ENCODE measurements at places on chromosomes 3 and 15.

DNA sequence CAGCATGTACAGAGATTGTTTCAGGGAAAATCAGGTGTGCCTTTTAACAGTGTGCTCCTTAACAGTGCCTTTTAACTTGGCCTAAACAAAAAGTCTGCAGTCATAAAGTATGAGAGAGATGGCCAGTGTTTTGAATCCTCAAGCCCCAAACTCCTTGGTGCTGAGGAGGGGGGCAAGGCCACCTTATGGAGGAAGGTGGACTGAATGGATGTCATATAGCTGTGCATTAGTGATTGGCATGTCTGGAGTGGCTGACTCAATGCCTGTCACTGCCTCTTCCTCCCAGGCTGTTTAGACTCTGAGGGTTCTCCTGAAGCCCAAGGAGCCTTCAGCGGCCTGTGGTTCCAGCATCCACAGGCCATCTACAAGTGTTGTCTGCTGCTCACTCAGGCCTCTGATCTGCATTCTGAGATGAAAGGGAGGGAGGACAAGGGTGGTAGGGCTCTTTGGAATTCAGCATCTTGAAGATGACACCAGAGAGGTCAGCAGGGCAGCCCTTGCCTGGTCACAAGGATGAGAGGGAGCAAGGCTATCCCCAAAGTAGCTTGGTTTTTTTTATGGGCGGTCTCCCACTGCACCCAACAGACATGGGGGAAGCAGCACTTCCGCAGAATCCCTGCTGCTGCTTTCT is 1.5 kb downstream of the FOXL2NB start:
- no peak for DNase-seq

DNA sequence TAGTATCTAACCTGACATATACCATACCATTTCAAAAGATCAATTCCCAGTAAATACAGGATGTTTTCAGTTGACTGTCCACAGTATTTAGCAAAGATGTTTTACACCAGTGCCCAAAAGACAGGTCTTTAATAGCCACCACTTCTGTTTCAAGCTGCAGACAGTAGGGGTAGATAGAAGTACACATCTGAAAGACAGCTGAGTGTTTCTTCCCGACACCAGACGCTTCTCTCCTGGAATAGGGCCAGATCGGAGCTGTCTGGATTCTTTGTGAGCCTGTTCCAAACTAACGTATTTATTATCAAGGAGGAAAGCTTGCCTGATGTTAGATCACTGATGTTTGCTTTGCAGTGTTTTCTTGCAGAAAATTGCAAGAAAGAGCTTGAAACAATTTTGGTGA is 136.1 kb upstream of the RBMS3 start:
- no peak for DNase-seq

DNA sequence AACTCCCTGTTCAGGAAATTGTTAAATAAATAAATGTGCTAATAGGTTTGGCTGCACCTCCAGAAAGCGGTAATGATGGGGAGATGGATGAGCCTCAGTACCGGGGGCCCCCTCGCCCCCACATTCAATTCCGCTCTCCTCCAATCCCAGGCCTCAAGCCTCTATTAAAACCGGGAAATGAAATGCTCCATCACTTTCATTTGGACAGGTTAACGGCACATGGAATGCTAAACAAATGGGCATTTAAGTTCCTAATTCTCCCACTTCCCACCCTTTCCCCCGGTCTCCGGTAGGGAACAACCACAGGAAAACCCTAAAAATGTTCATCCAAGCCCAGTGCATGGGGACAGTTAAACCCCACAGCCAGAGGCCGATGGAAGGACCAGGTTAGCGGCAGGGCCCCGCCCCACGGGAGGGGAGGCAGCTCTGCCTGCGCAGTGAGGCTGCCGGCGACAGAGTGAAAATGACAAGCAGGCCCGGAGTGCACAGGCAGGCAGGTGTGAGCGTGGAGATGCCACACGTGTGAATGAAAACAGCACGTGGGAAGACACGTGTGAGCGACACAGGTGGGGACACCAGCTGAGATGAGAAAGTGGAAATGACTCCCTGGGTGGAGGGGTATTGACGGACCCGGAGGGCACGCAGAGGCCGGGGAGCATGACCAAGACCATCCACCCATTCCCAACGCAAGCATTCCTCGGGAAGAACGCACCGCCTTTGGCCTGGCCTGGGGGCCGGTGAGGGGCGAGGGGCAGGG is 28.1 kb downstream of the RNU5B-1 start:
- no peak for DNase-seq

GRCh38 chr15:101325263-101326025 is 30.4 kb upstream of the SNRPA1 start:
- no peak for DNase-seq

DNA sequence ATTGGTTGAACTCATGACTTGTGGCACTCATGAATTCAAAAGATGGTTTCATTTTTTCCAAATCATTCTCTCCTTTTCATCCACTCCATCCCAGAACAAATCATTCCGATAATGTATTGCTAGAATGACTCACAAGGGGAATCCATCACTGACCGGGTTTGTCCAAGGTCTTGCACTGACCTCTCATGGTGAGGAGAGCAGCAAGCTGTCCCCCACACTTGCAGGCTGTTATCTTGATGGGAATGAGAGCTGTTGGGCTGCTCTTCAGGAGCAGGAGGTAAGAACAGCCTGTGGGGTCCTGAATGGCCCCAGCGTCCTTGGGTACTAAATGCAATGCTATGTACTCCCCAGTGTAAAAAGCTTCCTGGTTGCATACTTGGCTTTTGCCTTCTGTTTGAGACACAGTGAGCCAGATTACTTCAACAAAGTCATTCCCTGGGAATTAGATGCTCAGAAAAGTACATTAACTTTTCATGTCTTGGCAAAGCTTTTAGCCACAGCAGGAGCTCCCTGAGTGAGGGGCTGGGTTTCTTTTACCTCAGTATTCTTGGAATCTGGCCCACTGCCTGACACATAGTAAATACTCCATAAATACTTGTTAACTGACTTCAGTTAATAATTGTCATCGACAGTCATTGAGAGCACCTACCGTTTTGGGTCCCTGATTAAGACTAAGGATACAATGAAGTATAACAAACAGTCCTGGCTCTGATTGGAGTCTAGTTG is 24.1 kb downstream of the CCNL1 start:
- no peak for DNase-seq

GRCh38 chr3:132253262-132253878 is 63.8 kb upstream of the ACP3 start:
- DNase-seq = no peak

- no peak for DNase-seq
Measured at GRCh38 chr3:132380920-132381319, 36.4 kb upstream of the DNAJC13 start.

- no peak for DNase-seq
Measured at GRCh38 chr3:156761713-156762451, 64.3 kb upstream of the LEKR1 start.

DNA sequence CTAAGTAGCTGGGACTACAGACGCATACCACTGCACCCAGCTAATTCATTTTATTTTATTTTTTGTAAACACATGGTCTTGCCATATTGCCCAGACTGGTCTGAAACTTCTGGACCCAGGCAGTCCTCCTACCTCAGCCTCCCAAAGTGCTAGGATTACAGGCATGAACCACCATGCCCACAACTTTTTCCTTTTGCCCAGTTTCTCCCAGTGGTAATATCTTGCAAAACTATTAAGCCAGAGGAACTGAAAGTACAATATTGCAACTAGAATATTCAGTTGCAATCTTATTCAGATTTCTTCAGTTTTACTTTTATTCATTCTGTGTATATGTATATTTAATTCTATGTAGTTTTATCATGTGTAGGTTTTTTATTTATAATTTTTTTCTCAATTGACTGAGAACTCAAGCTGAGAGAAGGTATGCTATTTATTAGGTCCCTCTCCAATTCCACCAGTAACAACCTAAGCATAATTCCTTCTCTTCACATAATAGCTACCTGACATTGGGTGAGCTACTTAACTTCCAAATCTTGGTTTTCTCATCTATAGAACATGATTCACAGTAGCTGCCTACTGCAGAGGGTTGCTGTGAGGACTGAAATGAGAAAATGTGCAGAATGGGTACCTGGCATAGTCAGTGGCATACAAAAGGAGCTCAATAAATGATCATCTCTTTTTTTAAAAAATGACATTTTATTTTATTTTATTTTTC is 30.8 kb downstream of the KLHL18 start:
- no peak for DNase-seq

DNA sequence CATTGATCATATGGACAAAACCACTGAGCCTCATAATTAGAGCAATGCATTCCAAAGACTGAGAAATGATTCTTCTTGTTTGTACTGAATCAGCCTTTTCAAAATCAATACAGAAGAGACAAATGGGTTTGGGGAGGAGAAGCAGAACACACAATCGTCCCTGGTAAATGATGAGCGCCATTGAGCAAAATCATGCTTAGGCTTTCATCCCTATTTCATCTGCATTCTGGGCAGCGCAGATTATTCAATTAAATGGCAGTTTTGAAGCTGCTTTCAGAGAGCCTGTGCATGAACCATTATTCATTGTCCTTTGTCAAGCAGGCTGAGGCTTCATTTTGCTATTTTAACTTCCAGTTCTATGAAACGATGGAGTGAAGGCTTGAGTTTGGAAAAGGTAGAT is 371.9 kb downstream of the CACNA2D3 start:
- DNase-seq = no peak

DNA sequence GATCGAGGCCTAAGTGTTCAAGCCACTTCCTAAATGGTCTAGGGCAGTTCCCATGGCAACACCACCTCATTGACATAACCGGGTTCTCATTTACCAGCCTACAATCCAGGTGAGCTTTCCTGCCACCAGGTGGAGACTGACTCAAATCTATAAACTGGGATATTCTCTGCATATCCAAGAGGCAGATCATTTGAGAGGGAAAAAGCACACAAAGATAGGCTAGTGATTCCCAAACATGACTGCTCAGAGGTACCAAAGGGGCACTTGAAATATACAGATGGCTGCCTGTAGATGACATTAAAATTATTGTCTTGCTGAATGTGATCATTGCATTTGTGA is 141.3 kb upstream of the PROK2 start:
- DNase-seq = no peak

DNA sequence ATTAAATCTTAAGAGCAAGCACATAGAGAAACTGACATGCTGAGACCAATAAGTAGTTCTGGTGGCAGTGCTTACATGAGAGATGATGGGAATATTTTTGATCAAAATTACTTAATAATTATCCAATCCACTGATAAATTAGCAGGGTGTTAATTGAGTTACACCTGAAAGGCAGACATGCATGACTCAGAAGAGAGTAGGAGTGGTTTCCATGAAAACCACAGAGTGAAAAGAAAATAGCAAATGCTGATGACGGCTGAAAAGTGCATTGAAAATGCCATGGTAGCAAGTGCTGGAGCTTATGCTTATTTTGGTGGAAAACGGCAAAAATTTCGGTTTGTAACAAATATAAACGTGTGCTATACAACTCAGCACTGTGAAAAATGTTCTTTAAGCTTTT is 267.8 kb upstream of the LRRN1 start:
- no peak for DNase-seq

- DNase-seq = no peak
Measured at GRCh38 chr15:72182673-72183072, 14.9 kb downstream of the GRAMD2A start.

GRCh38 chr15:91942720-91943394 is 89.3 kb downstream of the SLCO3A1 start:
- peak; percentile 1 for DNase-seq

DNA sequence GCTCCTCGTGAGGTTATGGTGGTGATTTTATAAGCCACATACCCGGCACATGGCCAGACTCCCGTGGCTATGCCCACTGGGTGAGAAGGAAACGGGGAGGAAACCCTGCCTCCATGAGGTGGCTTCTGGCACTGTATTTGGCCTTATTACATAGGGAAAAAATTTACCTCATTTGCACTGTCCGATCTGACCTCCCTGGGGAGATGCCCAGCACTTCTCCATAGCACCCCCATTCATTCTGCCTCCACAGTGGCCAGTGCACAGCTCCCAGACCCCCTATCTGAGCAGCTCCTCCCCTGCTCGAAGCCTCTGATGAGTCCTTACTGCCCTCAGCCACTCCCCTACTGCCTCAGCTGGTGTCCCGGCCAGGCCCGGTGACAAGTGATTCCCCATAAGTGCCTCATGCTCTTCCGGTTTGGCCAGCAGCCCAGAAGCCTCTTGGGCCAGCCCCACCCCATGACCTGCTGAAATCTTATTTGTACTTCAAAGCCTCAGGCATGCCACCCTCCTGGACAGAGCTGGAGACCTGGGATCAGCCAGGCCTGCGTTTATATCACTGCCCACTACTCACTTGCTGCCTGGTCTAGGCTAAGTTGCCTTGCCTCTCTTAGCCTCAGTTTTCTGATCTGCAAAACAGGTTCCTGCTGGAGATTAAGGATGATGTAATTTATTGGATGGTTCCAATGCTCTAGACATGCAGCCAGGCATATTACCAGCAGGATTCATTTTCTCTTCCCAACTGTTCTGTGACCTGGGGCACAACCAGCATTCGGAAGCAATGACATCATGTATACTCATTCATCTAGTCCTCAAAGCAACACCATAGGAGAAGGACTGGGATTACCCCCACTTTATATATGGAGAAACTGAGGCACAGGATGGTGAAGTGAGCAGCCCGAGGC is 30.6 kb upstream of the SLC6A6 start:
- no peak for DNase-seq

GRCh38 chr3:78937475-78937874 is 830.3 kb downstream of the ROBO1 start:
- no peak for DNase-seq

GRCh38 chr15:27464941-27465612 is 494.1 kb downstream of the GABRG3 start:
- no peak for DNase-seq

GRCh38 chr3:46508850-46509591 is 11.2 kb downstream of the RTP3 start:
- DNase-seq = no peak

GRCh38 chr3:189232790-189233189 is 61.0 kb downstream of the TPRG1 start:
- no peak for DNase-seq

DNA sequence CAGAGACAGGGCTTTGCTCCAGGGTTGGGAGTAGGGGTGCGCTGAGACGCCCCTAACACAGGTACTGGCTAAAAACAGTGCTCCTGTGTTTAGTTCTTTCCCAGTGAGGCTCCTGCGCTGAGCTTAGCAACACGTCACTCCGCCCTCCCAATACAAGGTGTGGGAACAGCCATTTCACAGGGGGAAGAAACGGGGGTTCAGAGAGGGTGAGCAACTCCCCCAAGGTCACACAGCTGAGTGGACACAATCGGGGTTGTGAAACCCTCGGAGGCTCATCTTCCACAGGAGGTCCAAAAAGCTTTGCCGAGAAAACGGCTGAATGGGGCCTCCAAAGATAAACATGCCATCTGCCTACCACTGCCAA is 628 bp downstream of the PRRT3 start:
- no peak for DNase-seq

- DNase-seq = no peak
Measured at GRCh38 chr15:98954411-98954810, 53.2 kb downstream of the PGPEP1L start.

DNA sequence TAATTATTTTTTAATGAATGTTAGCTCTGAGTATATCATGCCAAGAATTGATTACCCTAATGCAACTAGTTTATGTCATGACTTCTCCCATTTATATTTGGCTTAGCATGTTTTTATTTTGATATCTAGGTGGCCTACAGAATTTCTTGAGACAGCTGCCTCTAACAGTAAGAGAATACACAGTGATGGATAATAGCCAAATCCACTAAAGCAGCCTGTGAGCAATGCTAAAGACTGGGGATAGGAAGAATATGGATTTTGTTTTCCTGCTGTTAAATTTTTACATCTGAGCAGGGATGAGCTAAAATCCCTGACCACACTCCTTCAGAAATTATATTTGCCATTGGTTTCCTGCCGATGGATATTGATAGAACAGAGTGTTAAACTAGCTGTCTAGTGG is 149.3 kb upstream of the TGFBR2 start:
- DNase-seq = no peak

All from stimulated activated CD8-positive, alpha-beta memory T cell treated with anti-CD3 and anti-CD28 coated beads, Interleukin-12 subunit alpha, Interleukin-12 subunit beta, amount 100 ng/mL, for 1 hour (primary cell).